NAMALWA (cell line): ENCODE measurements at places on chromosomes 5 and 9.

DNA sequence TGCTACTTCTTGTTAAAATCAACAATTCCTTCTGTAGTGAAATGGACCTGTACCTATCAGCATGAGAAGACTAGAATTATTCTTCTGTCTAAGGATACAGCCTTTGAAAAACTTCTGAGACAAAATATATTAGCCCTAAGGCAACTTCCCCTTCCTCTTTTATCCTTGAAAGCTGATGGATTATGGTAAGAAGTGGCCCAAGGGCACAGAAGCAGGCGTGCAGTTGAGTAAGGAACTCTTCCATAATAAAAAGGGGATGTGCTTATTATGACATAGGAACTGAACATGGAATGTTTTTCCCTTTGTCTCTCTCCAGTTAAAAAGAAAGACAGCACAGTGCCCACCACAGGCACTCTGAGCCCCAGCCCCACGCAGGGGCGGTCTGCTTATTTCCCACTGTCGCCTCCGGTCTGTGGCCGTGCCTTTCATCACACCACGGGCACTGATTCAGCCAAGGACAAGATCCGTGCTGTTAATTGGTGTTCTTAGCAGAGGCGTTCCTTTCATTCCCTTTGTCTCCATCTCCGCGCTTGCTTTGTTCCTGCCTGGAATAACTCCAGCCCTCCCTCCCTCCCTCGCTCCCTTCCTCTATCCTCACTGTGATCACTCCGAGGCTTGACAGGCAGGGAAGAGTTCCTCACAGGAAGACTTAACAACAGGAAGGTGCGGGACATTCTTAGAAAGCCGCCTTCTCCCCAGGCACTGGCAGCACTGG, 135.9 kb upstream of the OTULINL start:
- no peak for DNase-seq

- no peak for DNase-seq
These were observed 477.6 kb downstream of the NTRK2 start for GRCh38 chr9:85147046-85147640.

DNA sequence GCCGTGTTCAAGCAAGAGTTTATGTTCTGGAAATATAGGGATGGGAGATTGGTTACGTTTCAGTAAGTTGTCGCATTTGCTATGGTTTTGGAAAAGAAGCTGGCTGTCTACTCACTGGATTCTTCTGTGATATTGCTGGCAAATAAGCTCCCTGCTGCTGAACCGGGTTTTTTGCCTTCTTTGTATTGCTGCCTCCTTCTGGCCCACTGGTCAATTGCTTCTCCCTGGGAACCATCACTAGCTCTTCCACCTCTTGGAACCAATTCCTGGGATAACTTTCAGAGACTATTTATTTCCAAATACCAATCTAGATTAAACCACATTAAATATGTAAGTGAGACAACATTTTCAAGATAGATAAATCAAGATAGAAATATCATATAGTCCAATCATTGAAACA, 43.0 kb downstream of the NUDT12 start:
- no peak for DNase-seq

GRCh38 chr5:6434731-6435130, 13.9 kb upstream of the UBE2QL1 start:
- DNase-seq, result no peak

GRCh38 chr9:120901755-120902568, 24.6 kb downstream of the TRAF1 start:
- DNase-seq, result no peak

- DNase-seq, result no peak
These were observed 39.2 kb upstream of the SPDL1 start for GRCh38 chr5:169544264-169544950.

GRCh38 chr5:113266913-113267227, 167.9 kb downstream of the TSSK1B start:
- no peak for DNase-seq

GRCh38 chr9:130981002-130981755, 27.8 kb upstream of the LAMC3 start:
- no peak for DNase-seq

DNA sequence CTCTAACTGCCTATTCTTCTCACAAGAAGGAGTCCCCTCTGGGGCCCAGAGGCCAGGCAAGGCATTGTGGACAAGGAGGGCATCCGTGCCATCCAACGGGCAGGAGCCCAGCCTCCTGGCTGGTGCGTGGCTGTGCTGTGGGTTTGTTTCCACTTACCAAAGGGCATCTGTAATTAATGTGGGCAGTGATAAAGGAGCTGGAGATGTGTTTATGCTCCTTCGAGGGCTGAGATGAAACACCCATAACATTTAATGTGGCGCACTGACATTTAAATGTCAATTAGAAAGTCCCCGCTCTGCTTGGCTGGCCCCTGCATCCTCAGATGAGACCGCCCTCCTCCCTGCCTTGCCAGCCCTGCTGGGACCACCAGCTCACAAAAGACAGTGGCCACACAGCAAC, 57.1 kb downstream of the KCNIP1 start:
- no peak for DNase-seq

DNA sequence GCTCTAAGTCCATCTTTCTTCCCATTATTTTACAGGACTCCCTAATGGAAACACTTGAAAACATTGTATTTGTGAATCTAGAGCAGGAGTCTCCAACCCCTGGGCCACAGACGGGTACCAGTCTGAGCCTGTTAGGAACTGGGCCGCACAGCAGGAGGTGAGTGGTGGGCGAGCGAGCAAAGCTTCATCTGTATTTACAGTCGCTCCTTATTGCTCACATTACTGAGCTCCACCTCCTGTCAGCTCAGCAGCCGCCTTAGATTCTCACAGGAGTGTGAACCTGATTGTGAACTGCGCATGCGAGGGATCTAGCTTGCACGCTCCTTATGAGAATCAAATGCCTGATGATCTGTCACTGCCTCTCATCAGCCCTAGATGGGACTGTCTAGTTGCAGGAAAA, 111.0 kb downstream of the MED27 start:
- no peak for DNase-seq

DNA sequence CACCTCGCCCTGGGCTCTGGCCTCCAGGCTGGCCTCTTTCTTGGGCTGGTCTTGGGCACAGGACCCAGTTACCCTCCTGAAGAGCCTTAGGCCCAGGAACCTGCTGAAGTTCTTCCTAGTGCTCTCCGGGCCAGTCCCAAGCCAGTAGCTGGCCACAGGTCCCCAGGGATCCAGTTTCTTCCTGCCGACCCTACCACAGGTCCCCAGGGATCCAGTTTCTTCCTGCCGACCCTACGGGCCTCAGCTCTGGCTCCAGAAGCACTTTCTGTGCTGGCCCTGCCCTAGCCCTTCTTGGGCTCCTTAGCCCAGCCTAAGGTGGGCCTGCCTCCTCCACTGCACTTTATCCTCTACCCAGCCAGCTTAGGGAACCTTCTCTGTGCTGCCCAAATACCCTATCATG, 18.2 kb upstream of the CACFD1 start:
- no peak for DNase-seq

GRCh38 chr5:6937677-6938076, 224.4 kb downstream of the TENT4A start:
- DNase-seq, result no peak

GRCh38 chr5:148237785-148238417, 424 bp upstream of the MARCOL start:
- no peak for DNase-seq

- DNase-seq, result no peak
These were observed 1.2 kb downstream of the CORO2A start for GRCh38 chr9:98191181-98191608.

DNA sequence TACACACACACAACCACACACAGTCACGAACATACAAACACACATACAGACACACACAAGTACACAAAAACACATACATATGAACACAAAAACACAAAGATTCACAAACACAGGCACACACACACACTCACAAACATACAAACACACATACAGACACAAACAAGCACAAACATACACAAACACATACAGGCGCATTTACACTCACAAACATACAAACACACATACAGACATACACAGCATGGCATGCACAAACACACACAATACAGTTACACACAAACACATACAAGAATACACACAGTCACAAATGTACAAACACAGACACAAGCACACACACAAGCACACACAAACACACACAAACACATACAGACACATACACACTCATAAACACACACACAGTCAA, 247.9 kb downstream of the TENT4A start:
- DNase-seq, result no peak

GRCh38 chr9:98707166-98708102, 1.3 kb downstream of the GABBR2 start:
- no peak for DNase-seq

- DNase-seq, result peak; percentile 34
These were observed 801.0 kb upstream of the NUDT12 start for GRCh38 chr5:104363567-104363966.

DNA sequence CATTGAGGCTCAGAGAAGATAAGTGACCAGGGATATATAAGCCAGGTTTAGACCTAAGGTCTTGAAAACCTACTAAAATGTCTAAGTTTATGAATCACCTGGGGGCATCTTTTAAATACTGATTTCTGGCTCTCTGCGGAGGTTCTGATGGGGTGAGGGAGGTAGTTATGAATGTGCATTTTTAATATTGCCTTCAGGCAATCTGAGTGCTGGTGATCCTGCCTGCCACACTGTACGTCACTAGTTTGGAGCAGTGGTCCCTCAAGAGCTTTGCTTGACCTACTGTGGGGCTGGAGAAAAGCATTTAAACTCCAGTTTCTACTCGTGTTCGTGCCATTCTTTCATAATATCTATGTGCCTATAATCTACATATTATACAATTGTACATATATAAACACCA, 36.1 kb downstream of the KLF4 start:
- DNase-seq, result no peak

DNA sequence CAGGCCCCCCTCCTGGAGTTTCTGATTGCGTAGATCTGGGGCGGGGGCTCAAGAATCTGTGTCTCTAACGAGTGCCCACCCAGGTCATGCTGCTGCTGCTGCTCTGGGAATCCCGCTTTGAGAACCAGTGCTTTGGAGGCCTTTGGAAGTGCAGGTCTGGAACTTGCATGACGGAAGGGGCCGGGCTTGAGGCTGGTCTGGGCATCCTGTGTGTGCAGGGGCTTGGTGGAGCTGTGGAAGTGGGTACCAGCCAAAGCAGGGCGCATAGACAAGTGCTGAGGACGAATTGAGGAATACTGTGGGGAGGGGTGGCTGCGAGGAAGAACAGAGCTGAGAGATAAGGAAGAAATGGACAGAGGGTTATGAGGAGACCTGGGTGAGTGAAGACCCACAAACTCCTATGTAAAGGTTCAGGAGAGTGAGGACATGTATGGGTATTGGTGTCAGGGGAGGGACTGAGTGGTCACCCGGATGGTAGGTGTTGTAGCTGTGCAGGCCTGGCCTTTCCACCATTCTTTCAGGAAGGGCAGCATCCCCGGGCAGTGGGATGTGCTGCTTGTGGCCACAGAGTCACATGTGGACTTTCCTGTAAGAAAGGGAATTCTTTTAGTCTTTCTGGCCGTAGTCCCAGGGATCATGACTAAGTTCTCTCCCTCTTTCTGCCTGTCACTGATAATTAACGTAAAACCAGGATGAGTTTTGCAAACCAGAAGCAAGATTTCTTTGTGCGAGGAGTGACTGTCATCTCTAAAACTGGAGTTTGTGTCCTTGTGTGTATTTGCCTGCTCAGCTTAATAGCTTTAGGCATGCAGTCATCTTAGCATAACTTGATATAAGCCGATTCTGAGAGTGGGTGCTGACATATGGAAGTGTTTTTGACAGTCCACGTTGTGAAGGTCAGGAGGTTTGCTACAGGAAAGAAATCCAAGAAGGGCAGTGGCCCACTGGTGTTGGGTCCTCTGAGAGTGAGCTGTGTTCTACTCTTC, 43.3 kb upstream of the TJP2 start:
- DNase-seq, result no peak

DNA sequence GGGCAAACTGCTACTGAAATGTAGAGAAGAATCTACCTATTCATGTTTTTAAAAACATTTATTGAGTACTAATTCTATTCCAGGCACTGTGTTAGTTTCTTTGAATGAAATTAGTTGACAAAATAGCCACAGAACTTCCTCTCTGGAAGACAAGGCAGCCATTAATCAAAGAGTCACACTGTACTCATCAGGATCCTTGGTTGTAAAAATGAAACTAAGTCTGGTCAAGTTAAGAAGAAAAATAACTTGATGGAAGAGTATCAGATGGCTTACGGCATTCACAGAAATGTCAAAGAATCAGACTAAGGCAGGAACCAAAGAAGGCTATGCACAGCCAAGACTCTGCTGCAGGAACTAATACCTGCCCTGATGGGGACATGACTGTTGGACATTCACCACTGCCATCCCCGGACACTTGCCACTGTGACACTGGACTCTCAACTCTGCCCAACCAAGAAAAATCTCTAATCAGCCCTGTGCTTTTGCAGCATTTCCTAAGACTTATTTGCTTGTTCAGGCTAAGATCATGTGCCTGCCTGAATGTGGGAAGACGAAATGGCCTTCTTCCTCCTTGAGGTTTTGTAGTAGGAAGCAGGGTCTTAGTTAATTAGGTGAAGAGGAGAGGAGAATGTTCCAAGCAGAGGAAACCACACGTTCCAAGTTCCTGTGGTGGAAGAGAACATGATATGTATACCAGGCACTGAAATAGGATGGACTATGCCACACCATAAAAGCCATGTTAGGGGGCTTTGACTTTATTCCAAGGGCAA, 23.3 kb upstream of the NDUFB6 start:
- no peak for DNase-seq

DNA sequence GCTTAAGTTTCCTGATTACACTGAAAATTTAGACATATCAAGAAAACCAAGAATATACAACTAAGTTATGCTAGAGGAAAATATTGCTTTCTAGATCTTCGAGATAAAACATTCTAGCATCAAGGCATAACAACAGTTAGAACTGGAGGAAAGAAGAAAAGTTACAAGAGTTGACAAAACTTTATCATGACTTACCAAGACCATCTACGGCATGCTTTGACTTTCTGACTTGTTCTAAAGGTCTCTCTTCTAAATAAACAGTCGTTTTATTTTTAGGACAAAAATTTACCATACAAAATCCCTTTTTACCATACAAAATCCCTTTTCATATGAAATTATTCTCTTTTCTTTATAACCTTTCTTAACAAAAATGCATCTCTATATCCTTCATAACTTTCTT, 1110.1 kb upstream of the CDH10 start:
- DNase-seq, result peak; percentile 34

GRCh38 chr9:114825126-114825795, 19.4 kb upstream of the TNFSF15 start:
- no peak for DNase-seq

DNA sequence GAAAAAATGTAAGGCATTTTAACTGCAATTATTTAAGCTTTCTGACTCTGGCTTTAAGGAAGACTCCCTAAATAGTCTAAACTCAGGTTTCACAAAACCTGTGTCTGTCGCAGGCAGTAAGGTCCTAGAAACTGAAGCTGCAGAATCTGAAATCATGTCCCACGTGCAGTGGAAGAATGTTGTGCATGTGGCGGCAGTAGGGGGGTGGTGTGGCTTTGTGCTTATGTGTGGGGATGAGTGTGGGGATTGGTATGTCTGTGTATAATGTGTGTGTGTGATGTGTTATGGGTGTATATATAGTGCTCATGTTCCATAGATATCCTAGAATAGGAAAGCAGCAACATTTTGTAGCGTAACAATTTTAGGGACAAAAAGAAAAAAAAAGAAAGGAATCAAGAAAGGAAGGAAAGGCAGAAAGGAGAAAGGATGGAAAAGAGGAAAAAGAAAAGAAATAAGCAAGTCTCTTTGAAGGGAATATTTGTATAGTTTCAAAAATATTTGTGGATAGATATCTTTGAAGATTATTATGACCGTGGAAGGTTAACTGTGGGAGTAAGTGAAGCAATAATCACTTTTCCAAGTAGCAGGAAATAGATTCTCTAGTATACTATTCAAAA, 6.6 kb downstream of the ANKDD1B start:
- DNase-seq, result no peak

GRCh38 chr9:116280529-116280928, 126.9 kb downstream of the PAPPA start:
- no peak for DNase-seq
